ENCODE measurements at places on chromosomes 12 and 14. TPM values are rescaled to one million over a fixed set of nuclear protein-coding genes. Genes with fewer than 3 reads are reported as not detected.

Gene SYNDIG1L
- total RNA-seq: not detected

Gene CACNA2D4
- total RNA-seq: 2.7 TPM

Gene SLC35E3
- total RNA-seq: 10.5 TPM

Gene RIMBP2
- total RNA-seq: not detected

GRCh38 chr14:98408024-98408555 lies 863.9 kb downstream of the BCL11B start:
- H3K27ac ChIP-seq: no peak overlapping the region
- no peak overlapping the region for H3K4me3 ChIP-seq
- no peaks in the 10 kb centered on the region for H3K27me3 ChIP-seq
- no peaks in the 10 kb centered on the region for H3K36me3 ChIP-seq

DNA sequence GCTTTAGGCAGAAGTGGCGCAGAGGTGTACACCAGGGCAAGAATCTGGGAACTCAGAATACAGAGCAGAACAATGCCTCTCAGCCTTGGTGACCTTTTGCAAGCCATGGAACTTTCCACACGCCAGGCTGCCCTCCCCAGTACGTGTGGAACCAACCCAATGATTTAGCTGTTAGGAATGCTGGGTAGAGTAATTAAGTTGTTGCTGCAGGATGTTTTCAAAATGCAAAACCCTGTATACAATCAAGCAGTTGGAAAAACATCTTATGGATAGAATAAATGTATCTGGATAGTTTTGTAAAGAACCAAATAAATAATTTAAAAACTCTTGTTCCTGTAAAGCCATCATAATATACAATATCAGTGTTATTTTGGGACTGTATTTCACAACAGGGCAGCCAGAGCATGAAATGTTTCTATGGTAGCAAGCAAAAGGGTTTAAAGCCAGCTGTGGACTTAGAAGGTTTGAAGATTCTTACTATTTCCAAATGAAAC lies 19.4 kb downstream of the PPP1R36 start:
- no peak overlapping the region for H3K27ac ChIP-seq
- no peak for DNase-seq
- no peaks in the 10 kb centered on the region for H3K27me3 ChIP-seq
- no peaks in the 10 kb centered on the region for H3K36me3 ChIP-seq
- no peaks in the 10 kb centered on the region for H3K4me1 ChIP-seq

DNA sequence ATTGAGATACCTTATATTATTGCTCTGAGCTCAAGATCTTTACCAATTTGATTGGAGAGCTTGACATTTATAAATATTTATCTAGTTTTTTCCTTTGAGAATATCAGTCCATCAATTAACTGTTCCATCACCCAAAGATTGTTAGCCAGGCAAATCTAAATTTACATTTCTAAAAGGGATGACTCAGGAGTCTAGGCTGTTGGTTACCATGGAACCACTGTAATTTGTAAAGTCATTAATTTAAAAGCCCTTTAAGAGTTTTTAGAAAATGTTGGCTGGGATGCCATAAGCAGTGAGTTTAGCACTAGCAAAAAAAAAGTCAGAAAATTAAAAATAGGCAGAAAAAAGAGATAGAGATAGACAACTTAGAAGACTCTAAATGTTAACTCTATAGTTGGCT lies 19.5 kb upstream of the SERPINA1 start:
- no peak overlapping the region for H3K4me3 ChIP-seq
- no peak overlapping the region for H3K27ac ChIP-seq
- no peaks in the 10 kb centered on the region for H3K36me3 ChIP-seq
- H3K27me3 ChIP-seq: no peaks in the 10 kb centered on the region
- no peak for DNase-seq

DNA sequence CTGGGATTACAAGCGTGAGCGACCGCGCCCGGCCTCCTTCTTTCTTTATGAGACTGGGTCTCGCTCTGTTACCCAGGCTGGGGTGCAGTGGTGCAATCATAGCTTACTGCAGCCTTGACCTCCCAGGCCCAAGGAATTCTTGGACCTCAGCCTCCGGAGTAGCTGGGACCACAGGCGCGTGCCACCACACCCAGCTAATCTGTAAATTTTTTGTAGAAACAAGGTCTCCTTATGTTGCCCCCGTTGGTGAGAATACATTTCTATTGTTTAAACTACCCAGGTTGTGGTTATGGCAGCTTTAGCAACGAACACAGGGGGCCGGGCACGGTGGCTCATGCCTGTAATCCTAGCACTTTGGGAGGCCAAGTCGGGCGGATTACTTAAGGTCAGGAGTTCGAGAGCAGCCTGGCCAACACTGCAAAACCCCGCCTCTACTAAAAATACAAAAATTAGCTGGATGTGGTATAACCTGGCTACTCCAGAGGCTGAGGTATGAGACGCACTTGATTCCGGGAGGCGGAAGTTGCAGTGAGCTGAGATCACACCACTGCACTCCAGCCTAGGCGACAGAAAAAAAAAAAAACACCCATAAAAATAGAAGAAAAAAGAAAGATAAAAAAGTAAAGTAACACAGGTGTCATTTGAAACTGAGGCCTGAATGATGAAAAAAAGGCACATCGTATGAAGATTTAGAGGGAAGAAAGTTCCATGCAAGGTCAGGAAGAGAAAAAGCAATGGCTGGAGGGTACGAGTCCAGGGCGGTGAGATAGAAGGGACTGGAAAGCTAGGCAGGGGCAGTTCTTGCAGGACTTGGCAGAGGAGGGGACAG lies 977 bp upstream of the TMEM120B start:
- H3K4me3 ChIP-seq: peak overlapping the region; percentile 97
- peak; percentile 83 for DNase-seq
- H3K4me1 ChIP-seq: peaks cover 30% of the 10 kb centered on the region
- H3K27me3 ChIP-seq: no peaks in the 10 kb centered on the region

- peak; percentile 95 for DNase-seq
- no peak overlapping the region for H3K27ac ChIP-seq
- H3K4me3 ChIP-seq: no peak overlapping the region
Measured at GRCh38 chr12:132429946-132430643, 59.9 kb upstream of the FBRSL1 start.

DNA sequence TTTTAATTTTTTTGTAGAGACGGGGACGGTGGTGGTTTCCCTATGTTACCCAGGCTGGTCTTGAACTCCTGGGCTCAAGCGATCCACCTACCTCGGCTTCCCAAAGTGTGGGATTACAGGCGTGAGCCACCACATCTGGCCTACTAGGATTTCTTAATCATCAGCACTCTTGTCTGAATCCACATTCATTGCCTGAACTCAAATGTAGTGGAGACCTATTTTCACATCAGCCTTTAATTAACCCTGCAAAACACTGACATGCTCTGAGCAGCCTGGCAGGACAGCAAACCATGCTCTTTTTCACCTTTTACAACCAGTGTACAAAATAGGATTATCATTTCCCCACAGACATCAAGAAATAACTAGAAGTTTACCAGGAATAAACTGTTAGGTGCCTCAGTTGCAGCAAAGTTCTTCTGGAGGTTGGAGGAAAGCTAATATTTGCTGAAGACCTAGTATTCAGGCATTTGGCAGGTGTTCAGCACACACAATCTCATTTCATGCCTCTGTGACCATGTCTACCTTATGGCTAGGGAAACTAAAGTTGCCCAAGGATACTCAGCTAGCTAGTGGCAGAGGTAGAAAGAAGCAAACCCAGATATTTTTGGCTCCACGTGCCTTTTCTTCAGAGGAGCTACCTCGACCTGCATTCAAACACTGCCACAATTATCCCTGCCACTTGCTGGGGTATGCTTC lies 37.7 kb downstream of the CFL2 start:
- no peaks in the 10 kb centered on the region for H3K36me3 ChIP-seq
- DNase-seq: no peak
- peaks cover 8% of the 10 kb centered on the region for H3K4me1 ChIP-seq
- H3K27ac ChIP-seq: no peak overlapping the region
- no peak overlapping the region for H3K4me3 ChIP-seq

- no peak overlapping the region for H3K4me3 ChIP-seq
- H3K36me3 ChIP-seq: no peaks in the 10 kb centered on the region
- no peaks in the 10 kb centered on the region for H3K4me1 ChIP-seq
- peaks cover 2% of the 10 kb centered on the region for H3K27me3 ChIP-seq
Measured at GRCh38 chr14:21917699-21918436, 244.2 kb upstream of the OR4E1 start.

DNA sequence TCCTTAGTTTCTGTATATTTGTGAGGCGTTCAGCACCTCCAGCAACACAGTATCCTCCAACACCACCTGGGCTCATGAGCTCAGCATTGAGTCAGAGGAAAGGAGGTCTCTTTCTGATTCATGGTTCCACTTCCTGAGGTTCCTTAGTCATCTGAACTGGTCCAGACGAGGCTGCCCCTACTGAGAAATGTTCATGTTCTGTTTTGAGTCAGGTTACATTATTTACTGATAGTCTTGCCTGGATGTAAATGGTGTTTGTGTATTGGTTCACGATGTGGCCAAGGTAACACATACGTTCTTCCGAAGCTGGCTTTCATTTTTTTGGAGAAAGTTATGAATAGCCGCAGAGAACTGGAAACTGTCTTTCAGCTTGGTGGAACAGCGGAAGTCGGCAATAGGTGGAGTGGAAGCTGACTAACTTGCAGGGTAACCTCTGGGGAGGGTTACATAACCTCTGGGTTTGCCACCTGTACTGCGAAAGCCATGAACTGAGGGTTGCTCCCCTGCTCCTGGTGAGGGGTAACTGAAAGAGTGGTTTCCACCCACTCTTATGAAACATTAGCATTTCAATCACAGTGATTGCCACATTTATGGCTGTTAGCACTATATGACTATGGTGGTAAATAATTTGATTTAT lies 42.2 kb upstream of the MANSC4 start:
- peaks cover 9% of the 10 kb centered on the region for H3K4me1 ChIP-seq
- H3K36me3 ChIP-seq: no peaks in the 10 kb centered on the region
- DNase-seq: no peak
- H3K27me3 ChIP-seq: no peaks in the 10 kb centered on the region

- H3K27ac ChIP-seq: no peak overlapping the region
- H3K36me3 ChIP-seq: no peaks in the 10 kb centered on the region
- peaks cover 47% of the 10 kb centered on the region for H3K4me1 ChIP-seq
- no peaks in the 10 kb centered on the region for H3K27me3 ChIP-seq
- no peak for DNase-seq
- no peak overlapping the region for H3K4me3 ChIP-seq
Measured at GRCh38 chr12:30023186-30023585, 239.4 kb upstream of the TMTC1 start.

- no peaks in the 10 kb centered on the region for H3K27me3 ChIP-seq
- no peak overlapping the region for H3K4me3 ChIP-seq
- no peak for DNase-seq
- no peak overlapping the region for H3K27ac ChIP-seq
- H3K4me1 ChIP-seq: no peaks in the 10 kb centered on the region
Measured at GRCh38 chr12:5096241-5096924, 52.7 kb downstream of the KCNA5 start.

- H3K4me1 ChIP-seq: no peaks in the 10 kb centered on the region
- DNase-seq: no peak
- H3K36me3 ChIP-seq: no peaks in the 10 kb centered on the region
- no peak overlapping the region for H3K4me3 ChIP-seq
- H3K27ac ChIP-seq: no peak overlapping the region
Measured at GRCh38 chr14:86221000-86221399, 691.1 kb downstream of the FLRT2 start.
